ENCODE measurements at places on chromosomes 7 and 10.

GRCh38 chr7:78206769-78207168 is 408.2 kb downstream of the PHTF2 start:
- DNase-seq, result no peak

GRCh38 chr7:130356121-130356875 is 11.7 kb downstream of the CPA5 start:
- DNase-seq, result no peak

- DNase-seq, result no peak
Observed at GRCh38 chr10:47158116-47159071, 141.6 kb upstream of the GDF10 start.

GRCh38 chr10:97072851-97073665 is 112.7 kb downstream of the SLIT1 start:
- peak; percentile 89 for DNase-seq

DNA sequence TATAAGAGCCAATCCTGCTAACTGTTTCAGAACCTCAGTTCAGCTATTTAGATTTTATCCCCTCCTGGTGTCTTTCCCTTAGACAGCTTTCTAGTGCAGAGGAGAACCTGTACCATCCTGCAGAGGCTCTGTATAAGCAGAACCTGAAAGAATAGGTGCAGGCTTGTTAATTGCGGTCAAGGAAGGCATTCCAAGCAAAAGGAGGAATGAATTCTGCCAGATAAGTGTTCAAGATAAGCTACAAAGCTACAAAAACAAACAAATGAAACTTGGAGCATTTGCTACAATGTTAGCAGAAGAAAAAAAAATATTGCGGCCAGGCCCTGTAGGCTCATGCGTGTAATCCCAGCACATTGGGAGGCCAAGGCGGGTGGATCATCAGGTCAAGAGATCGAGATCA is 32.6 kb upstream of the AGMO start:
- DNase-seq, result no peak

DNA sequence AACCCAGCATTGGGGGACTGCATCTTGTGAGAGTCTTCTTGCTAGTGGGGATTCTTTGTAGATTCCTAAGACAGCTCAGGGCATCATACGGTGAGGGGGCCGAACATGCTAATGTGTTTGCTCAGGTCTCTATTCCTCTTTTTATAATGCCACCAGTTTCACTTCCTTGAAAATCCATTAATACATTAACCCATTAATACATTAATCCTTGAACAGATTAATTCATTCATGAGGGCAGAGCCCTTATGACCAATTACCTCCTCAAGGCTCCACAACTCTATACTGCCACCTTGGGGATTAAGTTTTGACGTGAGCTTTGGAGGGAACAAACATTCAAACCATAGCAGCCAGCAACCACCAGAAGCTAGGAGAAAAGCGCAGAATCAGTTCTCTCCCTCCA is 67.2 kb upstream of the POT1 start:
- DNase-seq, result no peak

GRCh38 chr10:109996225-109996624 is 11.6 kb upstream of the ADD3 start:
- no peak for DNase-seq

DNA sequence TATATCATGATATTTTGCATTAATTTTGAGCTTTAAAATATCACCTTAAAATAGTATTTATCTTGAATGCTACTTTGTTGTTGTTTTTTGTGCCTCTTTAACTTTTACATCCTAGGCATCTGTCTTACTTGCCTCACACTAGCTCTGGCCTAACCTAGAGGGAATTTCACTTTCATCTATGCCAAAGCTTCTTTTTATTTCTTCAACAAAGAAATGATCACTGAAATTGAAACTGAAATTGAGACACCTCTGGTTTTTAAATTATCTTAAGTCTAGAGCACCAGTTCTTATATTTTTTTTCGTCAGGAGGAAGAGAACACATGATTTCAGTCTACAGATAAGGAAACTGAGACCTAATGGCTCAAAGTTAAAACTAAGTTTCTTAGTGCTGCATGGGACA is 3.5 kb upstream of the SCIN start:
- no peak for DNase-seq

DNA sequence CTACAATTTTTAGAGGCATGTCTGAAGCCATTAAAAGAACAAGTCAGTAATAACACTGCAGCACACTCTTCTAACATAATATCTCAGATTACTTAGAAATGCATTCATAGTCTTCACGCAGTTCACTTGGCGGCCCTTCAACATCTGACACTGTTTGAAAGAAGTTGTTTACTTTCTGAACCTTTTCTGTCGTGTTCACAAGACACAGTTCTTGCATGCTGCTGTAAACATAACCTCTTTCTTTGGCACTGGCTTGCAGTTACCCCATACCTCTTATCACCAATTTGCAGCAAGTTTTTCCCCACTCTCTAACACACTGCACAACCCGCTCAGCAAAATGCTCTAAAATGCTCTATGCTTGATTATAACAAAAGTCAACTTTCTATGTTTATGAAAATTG is 12.0 kb downstream of the PIP4K2A start:
- no peak for DNase-seq

DNA sequence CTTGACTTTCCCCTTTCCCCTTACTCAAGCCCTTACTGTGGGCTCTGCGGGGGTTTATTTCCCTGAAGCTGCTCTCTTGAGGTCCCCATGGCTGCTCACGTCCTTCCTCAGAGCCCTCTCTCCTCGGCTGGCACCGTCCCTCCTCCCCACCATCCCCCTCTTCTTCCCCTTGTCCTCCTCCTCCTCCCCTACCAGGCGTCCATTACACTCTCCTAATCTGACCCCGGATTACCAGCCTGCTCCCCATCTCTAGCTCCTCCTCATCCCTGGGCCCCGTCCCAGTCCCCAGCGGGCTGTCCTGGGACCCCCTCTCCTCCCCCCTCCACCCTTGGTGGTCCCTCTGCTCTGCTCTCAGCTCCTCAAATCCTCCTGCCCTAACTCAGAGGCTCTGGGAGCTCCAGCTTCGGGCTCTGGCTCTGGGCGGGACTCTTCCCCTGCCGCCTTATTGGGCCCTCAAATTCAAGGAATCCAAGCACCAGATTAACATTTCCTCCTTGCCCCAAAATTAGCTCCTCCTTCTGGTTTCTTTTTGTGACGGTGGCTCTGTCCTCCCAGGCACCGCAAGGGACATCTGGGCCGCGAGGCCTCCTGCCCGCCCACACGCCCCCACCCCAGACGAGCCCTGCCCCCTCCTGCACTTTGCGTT is 48.5 kb upstream of the LEP start:
- no peak for DNase-seq

- DNase-seq, result no peak
Observed at GRCh38 chr7:154686305-154686704, 316.6 kb downstream of the PAXIP1 start.

GRCh38 chr10:102743078-102743587 is 615 bp upstream of the WBP1L start:
- DNase-seq, result peak; percentile 23

- DNase-seq, result no peak
Observed at GRCh38 chr7:87624628-87625027, 3.6 kb upstream of the RUNDC3B start.

GRCh38 chr10:62277971-62278370 is 9.3 kb upstream of the RTKN2 start:
- no peak for DNase-seq

DNA sequence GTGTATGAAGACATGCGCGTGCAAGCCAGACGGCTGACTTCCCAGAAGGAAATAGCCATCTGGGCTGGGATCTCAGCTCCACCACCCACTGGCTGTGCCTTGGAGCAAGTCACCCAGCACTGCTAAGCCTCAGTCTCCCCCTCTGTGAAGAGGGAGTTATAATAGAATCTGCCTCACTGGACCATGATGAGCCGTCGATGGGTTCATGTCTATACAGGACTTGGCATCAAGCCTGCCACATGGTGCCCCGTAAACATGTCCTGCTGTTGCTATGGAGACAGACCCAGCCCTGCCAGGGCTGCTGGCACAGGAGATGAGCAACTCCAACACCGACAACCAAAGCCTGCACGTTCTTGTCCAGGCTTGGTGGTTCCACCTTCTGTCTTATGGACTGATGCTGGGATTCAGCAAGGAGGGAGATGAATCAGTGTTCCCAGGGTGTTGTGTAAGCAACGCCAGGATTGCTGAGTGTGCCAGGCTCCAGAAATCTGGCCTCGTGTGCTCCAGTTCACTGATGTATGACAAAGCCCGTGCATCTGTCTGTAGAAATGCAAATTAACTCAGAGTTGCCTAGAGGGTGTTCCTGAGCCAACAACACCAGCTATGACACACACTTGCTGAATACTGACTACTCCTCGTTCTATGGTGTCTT is 5.6 kb downstream of the GPR15LG start:
- DNase-seq, result peak; percentile 50

GRCh38 chr7:87413951-87414793 is 61.3 kb downstream of the ABCB4 start:
- no peak for DNase-seq

DNA sequence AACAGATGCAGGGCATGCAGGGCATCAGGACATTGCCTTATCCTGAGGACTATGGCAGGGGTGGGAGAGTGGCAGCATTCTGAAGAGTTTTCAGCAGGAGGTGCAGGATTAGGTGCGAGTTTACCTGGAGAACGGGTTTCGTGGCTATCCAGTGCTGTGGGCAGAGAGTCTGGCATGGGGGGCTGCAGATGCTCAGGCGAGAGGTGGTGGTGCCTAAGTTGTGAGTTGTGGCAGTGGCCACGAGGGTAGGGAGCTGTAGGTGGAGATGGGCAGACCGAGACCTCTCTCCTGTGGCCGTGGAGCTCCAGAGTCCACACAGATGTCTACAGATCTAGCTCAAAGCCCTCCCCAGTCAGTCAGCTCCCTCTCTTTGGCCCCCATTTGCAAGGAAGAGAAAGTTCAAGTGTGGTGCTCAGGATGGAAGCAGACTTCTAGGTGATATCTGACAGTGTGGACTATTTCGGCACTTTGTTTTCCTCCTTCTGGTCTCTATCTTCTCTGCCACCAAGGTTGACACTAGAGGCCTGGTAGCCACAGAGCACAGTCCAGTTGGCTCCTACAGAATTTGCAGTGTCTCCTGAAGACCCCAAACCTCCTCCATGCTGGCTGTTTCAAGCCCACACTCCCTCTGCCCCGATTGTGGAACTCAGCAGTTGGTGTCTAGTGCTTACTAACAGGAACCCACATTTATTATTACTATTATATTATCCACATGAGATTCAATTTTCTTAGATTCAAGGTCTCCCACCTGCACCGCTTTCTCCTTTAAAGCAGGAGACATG is 955.7 kb upstream of the ZNF722 start:
- DNase-seq, result no peak

DNA sequence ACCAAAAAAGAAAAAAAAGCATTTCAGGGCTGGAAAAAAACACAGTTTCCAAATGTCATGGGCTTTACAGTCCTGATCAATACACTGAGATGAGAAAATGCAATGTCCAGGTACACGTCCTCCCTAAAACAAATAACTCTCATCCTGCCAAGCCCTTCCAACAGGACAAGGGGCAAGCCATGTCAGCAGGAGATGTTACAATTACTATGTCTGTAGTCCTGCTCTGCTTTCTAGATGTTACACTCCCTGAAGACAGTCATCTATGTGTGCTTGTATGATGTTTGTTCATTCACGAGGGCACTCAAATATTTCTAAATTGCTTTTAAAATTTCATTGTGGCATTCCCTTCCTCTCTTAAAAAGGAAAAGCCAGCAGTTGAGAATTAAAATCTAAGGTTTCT is 103.2 kb downstream of the SORBS1 start:
- no peak for DNase-seq

- no peak for DNase-seq
Observed at GRCh38 chr7:118245267-118246040, 20.9 kb downstream of the ANKRD7 start.

DNA sequence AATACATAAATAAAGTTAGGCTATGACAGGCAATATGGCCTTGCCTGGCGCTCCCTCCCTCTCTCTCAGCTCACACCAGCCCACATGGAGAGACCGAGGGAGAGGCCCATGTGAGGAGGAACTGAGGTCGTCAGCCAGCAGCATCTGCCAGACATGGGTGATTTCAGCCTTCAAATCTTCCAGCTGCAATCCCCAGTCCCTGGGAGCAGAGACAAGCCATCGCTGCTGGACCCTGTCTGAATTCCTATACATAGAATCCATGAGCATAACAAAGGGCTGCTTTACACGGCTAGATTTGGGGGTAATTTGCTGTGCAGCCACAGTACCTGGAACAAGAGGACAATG is 35.6 kb downstream of the ANKRD16 start:
- no peak for DNase-seq

DNA sequence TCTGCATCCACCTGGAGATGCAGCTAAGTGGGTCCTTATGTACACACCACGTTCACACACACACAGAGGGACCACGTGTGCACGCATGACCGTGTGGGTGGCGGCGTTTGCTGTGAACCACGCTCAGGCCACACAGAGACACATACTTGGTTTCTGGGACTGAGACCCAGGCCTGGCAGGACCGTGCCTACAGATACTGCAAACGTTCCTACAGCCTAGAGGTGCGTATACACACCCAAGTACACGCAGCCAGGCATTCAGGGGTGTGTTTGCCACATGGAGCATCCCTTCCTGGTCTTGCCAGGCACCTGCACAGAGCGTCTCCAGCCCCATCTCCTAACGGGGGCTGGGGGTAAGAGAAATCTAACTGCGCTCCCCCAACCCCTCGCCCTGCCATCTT is 49.0 kb upstream of the GTF2IRD1 start:
- DNase-seq, result no peak

GRCh38 chr10:124255556-124255955 is 162.2 kb upstream of the CHST15 start:
- no peak for DNase-seq

DNA sequence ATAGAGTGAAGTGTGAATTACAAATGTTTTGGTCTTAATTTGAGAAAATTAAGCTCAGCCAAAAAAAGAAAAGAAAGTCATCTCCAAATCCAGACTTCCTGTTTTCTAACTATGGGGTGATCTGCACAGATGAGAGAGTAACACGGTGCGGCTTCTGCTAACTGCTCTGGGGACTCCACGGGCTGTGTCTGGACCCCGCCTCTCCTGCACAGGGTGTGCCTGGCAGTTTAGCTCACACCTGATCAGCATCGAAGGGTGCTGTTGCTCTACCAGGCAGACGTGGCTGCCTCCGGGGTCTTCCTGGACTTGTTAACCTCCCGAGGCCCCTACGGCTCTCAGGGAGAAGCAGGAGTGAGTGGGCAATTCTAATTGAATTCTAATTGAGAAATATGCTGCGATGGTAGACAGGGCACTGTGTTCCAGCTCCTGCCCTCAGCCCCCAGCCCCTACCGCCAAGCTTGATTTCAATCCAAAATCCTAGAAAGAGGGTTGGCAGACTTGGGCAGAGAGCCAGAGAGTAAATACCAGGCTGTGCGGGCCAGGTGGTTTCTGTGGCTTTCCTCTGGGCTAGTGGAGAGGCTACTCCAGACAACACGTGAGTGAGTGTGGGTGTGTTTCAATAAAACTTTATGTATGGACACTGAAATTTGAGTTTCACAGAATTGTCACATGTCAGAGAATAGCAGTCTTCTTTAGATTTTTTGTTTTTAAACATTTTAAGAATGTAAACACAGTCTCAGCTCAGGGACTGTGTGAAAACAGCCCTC is 13.4 kb downstream of the SHH start:
- DNase-seq, result no peak

GRCh38 chr7:157046681-157047080 is 36.2 kb upstream of the MNX1 start:
- no peak for DNase-seq
